ENCODE measurements at places on chromosomes 13 and 19.

DNA sequence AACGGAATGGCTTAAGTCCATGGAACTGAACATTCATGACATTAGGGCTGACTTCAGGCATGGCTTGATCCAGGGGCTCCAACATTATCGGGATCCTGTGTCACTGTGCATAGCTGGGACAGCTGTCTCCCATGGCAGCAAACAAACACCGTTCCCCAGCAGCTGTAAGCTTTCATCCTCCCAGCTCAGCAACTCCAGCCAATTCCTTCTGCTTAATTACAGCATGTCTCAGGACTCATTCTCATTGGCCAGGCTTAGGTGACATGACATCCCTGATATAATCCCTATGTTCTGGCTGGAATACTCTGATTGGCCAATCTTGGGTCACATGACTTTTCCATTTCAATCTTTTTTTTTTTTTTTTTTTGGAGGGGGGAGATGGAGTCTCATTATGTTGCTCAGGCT is 10.9 kb upstream of the TLE5 start:
- DNase-seq = peak; percentile 72

DNA sequence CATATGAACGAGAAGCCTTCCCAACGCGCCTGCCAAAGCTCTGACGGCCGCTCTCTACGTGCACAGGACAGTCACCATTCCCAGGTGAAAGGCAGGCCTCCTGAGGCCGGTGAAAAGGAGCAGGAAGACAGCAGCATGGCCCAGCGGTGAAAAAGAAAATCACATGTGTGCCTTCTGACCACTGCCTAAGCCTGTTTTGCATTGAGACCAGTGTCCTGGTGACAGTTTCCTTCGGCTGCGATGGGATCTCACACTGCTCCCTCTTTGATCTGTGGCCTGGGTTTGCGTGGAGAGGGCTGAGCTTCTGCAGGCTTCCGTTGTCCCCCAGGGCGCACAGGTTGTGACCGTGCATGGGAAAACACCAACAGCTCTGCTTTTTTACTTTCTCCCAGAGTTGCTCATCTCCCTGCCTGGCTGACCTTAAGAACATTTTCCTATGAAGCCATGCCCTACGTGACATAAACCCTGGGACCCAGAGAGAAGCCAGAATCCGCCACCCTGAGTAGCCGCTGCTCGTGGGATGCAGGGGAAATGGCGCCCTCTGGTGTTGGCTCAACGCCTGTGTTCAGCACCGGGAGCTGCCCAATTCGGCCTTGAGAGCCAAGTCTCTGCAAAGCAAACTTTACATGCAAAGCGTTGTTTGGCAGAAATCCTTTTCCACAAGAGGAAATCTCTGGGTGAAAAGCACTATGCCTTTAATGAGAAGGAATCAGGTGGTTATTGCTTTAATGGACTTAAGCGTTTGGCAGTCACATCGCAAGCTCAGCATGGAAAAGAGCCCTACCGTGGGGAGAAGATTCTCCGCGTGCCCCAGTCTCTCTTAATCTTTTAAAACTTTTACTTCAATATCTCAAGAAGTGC is 112.2 kb upstream of the GPR12 start:
- peak; percentile 46 for DNase-seq

GRCh38 chr19:20858861-20859260 is 64.2 kb upstream of the ZNF85 start:
- no peak for DNase-seq

GRCh38 chr13:90171649-90172048 is 1175.8 kb upstream of the MIR17HG start:
- no peak for DNase-seq

GRCh38 chr19:43338530-43338929 is 15.0 kb upstream of the CD177 start:
- no peak for DNase-seq

GRCh38 chr13:97723655-97724054 is 229.8 kb upstream of the IPO5 start:
- no peak for DNase-seq
